ENCODE measurements at places on chromosomes 11 and 22.

DNA sequence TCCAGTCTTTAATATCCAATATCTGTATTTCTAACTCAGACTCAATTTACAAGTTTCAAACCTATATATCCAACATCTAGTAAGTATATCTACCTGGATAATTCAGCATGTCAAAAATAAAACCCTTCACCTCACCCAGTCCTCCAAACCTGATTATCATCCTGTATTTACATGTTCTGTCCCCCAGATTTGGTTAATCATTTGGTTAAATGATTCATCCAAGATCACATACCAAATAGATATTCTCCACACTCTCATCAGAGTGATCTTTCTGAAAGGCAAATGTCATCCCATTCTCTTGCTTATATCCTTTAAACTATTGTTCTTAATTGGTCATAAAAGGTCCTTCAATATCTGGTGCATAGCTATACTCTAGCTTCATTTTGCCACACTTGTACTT is 199.0 kb downstream of the SOX6 start:
- DNase-seq: no peak

DNA sequence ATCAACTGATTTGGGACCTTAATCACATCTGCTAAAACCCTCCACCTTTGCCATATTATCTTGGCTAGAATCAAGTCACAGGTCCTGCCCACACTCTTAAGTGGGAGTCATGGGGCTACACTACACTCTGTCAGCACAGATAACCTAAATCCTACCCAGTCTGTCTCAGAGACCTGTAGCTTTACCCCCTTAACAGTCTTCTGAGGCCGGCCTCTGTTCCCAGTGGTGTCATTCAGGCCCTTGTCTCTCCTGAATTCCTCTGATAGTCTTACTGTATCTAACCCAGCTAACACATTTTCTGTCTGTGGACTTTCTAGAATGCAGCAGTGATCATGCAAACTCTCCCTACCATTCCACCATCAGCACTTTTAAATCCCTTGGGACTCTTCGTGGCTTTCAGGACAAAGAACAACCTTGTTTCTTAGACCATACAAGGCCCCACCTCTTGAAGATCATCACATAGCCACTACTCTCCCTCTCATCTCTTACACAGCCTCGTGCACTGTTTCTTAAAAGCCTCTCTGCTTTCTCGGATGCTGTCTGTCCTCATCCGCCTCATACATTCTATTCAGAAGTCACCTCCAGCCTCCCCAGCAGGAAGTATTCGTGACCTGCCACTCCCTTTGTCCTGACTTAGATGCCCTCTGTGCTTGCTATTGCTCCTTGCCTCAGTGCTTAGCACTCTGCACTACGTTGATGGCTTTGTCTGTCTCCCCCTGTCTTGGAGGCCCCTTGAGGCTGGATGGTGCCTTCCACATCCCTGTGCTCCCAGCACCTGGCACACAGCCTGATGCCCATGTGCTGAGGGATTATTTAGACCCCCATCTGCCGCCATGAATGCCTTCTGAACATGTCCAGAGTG is 57.9 kb downstream of the PANX1 start:
- no peak for DNase-seq

DNA sequence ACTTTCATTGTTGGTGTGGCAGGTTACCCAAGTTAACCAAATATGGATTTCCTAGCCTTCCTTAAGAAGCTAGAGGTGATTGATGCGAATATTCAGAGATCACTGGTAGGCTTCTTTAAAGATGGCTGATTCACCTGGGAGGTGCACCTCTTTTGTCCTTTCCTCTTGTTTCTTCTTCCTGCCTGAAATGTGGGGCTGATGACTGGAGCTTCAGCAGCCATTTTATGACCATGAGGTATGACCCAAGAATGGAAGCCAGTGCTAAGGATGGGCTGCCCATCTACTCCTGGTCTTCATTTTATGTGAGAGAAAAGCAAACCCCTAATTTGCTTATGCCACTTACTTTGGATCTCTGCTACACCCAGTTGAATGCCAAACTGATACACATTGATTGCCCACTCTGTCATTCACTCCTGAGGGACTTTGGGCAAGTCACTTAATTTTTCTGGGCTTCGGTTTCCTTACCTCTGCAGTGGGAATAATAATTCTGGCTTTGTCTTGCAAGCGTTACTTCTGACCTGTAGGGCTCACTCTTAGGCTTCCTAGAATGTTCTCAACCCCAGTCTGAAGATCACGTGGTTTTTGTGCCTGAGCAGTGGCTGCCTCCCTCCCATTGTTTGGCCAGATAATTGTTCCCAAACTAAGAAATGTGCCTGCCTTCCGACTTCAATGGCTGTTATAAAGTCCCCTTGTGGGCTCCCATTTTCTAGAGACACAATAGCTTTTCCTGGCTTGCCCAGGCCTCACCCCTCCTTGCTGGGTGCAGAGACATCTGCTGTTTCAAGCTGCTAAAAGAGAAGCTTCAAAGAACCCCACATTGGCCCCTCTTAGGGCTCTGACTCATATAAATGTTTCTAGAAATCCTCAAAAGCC is 243.1 kb downstream of the ST3GAL4 start:
- no peak for DNase-seq

DNA sequence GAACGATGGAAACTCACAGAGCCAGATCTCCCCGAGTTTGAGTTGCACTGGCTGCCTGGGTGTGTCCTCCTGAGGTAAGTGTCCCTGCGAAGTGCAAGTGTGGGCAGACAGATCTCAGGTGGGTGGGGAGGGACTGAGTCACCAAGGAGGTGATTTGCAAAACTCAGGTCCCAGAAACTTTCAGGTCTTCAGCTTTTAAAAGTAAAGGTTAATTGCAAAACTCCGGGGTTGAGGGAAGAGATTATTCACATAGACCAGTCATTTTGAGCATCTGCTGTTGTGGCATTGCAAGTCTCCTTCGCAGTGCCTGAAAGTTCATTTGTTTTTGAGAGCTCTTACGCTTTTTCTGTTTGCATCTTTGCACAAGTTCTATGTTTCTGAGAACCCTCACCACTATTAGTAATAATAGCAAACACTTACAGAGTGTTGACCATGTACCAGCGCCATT is 7.1 kb downstream of the CD44 start:
- DNase-seq: no peak

DNA sequence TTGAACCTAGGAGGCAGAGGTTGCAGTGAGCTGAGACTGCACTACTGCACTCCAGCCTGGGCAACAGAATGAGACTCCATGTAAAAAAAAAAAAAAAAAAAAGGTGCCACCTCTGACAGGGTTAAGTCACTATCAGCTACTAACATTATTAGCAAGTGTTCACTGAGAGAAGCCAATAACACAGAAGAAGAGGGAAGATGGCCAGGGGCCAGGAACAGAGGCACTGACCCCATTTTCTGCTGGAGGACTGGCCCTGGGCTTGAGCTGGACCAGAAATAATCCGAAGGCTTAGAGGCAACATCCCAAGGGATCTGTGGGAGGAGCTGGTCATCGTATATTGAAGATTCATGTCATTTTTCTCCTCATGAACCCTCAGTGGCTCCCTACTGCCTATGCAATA is 5.0 kb downstream of the SLC5A1 start:
- no peak for DNase-seq

DNA sequence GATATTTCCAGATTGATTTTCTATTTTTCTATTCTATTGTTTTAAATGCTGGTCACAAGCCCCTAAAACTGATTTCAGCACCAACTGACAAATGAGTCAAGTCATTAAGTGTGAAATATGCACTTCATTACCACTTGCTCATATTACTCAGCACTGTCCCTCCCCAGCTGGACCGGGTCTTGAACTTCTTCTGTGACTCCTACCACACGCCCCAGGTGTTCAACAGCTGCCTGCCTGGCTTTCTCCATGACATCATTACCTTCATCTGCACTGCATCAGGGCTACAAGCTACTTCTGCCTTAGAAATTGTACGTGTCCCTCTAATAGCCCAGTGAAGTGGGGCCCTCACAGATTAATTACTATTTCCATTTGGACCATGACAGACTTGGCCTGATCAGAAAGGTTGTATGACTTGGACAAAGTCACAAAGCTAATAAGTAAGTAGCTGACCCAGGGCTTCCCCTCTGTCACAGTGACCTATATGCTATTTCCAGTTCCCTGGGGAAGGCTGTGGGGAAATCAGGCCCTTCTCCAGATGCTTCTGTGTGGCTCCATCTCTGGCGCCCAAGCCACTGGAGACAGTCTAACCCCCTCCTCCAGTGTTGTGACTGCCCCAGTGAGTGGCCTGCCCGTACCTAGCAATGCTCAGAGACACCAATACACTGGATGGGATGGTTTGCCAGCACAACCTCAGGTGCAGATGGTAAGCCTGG is 18.1 kb downstream of the TBC1D10A start:
- DNase-seq: no peak

- DNase-seq: no peak
These were observed 225.6 kb upstream of the E2F8 start for GRCh38 chr11:19466314-19466713.

DNA sequence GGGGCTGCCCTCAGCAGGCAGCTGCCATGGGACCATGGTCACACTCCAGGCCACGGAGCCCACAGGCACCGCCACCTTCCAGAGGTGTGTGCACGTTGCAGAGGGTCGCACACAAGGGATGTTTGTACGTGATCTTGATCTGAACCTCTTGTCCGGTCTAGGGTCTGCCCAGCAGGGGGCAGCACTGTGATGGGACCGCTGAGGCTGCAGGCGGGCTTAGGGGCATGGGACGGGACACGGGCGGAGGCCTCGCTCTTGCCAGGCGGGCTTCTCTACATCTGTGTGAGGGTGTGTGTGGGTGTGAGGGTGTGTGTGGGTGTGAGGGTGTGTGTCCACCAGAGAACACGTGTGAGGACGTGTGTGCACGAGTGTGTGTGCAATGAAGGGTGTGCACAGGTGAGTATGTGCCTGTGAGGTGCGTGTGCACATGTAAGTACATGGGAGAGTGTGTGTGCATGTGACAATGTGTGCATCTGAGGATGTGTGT is 52.4 kb downstream of the CACNA1I start:
- no peak for DNase-seq

DNA sequence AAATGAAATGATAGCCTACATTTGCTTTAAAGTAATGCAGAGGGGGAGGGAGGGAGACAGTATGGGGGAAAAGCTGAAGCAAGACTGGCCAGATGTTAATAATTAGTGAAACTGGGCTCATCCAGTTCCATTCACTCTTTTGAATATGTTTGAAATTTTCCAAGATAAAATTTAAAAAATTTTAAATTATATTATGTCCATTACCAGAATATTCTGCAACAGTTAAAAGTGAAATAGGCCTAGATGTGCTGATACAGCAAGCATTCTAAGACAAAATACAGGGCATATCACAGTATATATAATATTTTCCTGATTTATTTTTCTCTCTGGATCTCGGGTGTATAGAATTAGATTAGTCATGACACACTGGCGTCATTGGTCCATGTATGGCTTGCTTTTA is 13.6 kb upstream of the ZNRF3 start:
- DNase-seq: no peak

DNA sequence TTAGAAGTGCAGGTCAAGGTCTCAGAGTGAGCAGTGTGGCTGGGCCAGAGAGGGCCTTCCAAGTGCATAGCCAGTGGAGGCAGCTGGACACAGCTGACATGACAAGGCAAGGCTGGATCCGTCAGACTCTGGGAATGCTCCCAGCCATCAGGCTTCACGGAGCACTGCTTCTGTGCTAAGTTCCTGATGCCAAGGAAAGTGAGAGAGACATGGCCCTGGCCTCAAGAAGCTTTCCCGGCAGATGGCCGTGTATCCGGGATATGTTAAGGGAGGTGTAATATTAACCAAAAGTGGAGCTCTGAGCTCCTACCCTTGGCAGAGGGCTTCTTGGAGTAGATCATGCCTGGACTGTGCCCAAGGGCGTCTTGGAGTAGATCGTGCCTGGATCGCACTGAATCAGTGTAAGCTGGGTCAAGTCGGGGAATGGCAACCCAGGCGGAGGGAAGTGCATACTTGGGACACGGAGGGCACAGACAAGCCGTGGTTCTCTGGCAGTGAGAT is 7.4 kb upstream of the EFCAB6 start:
- DNase-seq: no peak

- DNase-seq: no peak
These were observed 22.1 kb downstream of the LMO1 start for GRCh38 chr11:8241373-8242117.

GRCh38 chr11:30244265-30244664 is 13.5 kb downstream of the FSHB start:
- no peak for DNase-seq

GRCh38 chr11:47592970-47593369 is 1.2 kb downstream of the C1QTNF4 start:
- no peak for DNase-seq

- DNase-seq: no peak
These were observed 27.8 kb downstream of the LIMK2 start for GRCh38 chr22:31239771-31240370.

DNA sequence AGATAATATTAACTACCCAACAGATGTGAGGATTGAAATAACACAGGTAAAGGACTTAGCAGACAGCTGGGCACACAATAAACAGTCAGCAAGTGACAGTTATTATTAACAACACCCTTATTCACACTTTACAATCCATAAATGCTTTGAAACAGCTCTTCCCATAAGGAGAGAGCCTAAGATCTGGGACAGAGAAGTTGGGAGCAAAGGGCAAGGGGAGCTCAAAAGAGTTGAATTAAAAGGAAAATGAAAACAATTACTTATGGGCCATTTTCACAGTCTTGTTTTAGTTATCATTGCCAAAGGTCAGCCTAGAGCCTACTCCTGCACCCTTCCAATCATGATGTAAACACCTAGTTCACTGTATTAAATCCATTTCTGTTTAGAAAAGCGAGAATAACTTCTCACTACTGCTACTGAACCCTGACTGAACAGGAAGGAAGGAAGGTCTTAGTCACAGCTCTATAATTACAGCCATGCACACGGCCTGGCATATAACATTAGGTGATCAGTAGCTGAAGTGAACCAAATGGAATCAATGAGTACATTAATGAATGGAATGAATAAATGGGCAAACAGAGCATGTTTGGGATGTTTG is 111.3 kb downstream of the PLEKHA7 start:
- no peak for DNase-seq

- DNase-seq: no peak
These were observed 72.6 kb downstream of the HIPK3 start for GRCh38 chr11:33329705-33330329.

- DNase-seq: no peak
These were observed 778 bp upstream of the PAK1 start for GRCh38 chr11:77474684-77475060.

DNA sequence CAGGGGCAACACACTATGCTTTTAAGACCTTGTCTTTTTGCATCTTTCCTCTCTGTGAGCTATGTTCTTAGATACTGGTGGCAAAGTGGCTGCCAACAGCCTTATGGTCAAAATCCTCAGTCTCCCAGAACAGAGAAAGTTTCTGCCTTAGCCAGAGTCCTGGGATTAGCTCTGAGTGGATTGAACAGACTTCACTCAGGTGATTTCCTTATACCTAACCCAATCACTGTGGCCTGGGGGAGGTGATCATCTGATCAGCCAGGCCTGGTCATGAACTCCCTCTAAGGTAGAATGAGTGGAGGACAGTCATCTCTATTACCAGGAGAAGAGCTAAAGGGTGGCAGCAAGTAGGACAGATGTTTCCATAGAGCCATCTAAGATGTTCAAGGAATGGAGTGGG is 218.5 kb upstream of the E2F8 start:
- DNase-seq: no peak

DNA sequence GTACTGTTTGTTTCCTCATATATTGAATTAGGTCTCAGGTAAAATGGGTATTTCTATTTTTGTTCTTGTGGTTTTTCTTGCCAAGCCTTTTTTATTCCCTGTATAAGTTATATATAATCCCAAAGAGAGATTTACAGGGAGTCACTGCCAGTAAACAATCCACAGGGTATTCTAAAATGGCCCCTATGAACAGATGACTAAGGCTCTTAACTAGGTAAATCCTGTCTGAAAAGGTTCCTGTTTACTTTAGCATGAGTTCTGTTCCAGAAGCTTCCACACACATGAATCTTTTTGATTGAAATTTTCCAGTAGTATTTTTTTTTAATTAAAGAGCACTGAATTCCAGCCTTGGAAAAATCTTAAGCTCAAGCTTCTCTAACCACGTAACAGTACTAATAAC is 552.8 kb upstream of the CCDC179 start:
- DNase-seq: no peak

Measured in NCI-H774 (cell line).